GM12878 (cell line): ENCODE measurements at places on chromosomes 4 and X. TPM values are rescaled to one million over a fixed set of nuclear protein-coding genes. Genes with fewer than 3 reads are reported as not detected.

KLHL4 gene
- not detected in 2 replicates for polyA plus RNA-seq

IL2 gene
- not detected in 2 replicates for polyA plus RNA-seq

BEND4 gene
- 0.04 and 0.08 TPM in 2 replicates for polyA plus RNA-seq

CPZ gene
- polyA plus RNA-seq: not detected in 2 replicates

PDZD11 gene
- polyA plus RNA-seq: 59.1 and 60.3 TPM in 2 replicates

LUZP4 gene
- polyA plus RNA-seq: not detected in 2 replicates

XG gene
- polyA plus RNA-seq: 0.08 TPM in 1 of 2 replicates, not detected in the other

DNA sequence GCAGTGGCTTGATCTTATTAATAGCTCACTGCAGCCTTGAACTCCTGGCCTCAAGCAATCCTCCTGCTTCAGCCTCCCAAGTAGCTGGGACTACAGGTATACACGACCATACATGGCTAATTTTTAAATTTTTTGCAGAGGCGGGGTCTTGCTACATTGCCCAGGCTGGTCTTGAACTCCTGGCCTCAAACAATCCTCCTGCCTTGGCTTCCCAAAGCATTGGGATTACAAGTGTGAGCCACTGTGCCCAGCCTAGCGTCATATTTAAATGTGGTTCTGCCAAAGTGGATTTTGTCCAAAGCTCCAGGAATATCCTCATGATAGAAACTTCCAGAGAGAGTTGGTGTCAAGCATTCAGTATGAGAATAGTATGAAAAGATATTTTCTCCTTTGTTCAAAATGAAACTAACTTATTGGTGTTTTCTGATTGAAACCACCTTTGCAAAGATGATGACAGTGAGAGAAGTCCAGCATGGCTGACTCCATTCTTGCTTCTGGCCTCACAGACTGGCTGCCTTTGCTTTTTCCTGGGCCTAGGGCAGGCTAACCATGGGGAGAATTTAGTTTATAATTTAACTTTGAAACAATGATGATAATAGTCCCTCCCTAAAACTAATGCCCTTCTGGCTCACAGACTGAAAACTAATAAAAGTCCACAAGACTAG lies 129.0 kb downstream of the C4orf51 start:
- H3K4me3 ChIP-seq: 0 out of 2 replicates have a peak overlapping the region, but pooled peaks have one; percentile 18
- peak overlapping the region; percentile 90 for H3K27ac ChIP-seq
- DNase-seq: no peak
- peaks cover 36% of the 10 kb centered on the region for H3K4me1 ChIP-seq

DNA sequence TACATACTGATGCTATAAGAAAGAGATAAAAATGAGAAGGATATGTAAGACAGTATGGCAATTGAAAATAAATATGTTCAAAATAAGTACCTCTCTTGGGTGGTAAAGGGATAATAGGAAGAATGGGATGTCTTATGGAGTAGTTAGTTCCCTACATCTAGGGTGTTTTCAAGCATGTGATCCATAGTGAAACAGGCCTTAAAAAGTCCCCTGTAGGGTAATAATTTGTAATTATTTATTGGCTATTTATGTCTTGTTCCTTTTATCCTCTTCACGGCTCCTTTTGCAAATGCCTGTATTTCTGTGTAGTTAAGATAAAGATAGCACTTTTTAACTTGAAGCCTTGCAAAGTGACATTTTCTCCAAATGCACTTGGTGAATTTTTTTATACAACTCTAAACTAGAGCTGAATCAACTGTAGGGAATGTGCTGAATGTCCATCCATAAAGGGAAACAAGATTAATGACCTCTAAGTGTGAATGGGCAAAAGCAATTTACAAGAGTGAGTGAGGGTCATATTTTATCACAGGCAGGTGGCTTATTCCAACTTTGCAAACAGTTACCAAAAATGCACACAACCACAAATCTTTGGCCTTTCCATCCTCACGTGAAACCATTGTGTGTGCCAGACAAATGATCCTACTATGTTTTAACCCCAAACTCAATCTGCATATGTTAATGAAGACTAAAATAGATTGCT lies 299.0 kb downstream of the KCNIP4 start:
- no peak for DNase-seq
- H3K4me1 ChIP-seq: no peaks in the 10 kb centered on the region
- no peaks in the 10 kb centered on the region for H3K36me3 ChIP-seq
- H3K27me3 ChIP-seq: no peaks in the 10 kb centered on the region
- H3K4me3 ChIP-seq: no peak overlapping the region
- H3K27ac ChIP-seq: no peak overlapping the region

GRCh38 chr4:106650701-106651100 lies 282.1 kb upstream of the GIMD1 start:
- H3K4me1 ChIP-seq: no peaks in the 10 kb centered on the region
- no peaks in the 10 kb centered on the region for H3K36me3 ChIP-seq
- H3K4me3 ChIP-seq: no peak overlapping the region
- H3K27me3 ChIP-seq: no peaks in the 10 kb centered on the region
- H3K27ac ChIP-seq: no peak overlapping the region

GRCh38 chr4:173837517-173837916 lies 307.5 kb upstream of the HAND2 start:
- no peaks in the 10 kb centered on the region for H3K36me3 ChIP-seq
- H3K27me3 ChIP-seq: no peaks in the 10 kb centered on the region
- no peak for DNase-seq
- H3K27ac ChIP-seq: no peak overlapping the region

DNA sequence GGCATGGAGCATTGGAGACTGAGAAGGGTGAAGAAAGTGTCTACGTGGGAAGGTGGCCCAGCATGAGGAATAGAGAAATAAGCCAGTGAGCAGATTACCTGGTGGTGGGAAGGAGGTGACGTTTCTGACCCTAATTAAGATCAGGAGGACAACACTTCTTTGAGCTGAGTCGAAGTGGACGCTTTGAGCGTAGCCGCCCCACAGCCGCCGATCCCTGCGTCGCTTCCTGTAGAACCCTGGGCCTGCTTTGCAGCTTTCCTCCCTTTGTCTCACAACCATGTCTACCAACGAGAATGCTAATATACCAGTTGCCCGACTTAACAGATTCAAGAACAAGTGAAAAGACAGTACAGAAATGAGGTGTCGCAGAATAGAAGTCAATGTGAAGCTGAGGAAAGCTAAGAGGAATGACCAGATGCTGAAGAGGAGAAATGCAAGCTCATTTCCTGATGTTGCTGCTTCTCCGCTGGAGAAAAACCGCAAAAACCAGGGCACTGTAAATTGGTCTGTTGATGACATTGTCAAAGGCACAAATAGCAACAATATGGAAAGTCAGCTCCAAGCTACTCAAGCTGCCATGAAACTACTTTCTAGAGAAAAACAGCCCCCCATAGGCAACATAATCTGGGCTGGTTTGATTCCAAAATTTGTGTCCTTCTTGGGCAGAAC lies 6.4 kb upstream of the ANTXR2 start:
- no peaks in the 10 kb centered on the region for H3K36me3 ChIP-seq
- no peak for DNase-seq
- peaks cover 21% of the 10 kb centered on the region; the same call in 1 of the 2 replicates for H3K4me1 ChIP-seq
